ENCODE measurements at places on chromosomes 12 and 14.

DNA sequence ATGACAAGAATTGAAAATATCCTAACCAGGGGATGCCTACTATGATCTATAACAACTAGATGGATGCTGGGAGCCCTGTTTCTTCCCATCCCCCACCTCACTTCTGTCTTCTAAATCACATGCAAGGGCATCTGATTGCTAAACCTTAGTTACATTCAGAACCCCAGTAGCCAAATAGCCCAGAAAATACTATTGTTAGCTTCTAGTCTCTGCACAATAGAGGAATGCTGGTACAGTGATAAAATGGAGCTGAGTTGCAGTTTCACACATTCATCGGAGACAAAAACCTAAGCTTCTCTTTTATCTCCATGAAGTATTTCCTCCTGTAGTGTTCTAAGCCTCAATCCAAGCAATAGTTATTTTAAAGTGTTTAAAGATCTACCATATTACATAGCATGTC, 942.9 kb downstream of the RPS29 start:
- DNase-seq = no peak

DNA sequence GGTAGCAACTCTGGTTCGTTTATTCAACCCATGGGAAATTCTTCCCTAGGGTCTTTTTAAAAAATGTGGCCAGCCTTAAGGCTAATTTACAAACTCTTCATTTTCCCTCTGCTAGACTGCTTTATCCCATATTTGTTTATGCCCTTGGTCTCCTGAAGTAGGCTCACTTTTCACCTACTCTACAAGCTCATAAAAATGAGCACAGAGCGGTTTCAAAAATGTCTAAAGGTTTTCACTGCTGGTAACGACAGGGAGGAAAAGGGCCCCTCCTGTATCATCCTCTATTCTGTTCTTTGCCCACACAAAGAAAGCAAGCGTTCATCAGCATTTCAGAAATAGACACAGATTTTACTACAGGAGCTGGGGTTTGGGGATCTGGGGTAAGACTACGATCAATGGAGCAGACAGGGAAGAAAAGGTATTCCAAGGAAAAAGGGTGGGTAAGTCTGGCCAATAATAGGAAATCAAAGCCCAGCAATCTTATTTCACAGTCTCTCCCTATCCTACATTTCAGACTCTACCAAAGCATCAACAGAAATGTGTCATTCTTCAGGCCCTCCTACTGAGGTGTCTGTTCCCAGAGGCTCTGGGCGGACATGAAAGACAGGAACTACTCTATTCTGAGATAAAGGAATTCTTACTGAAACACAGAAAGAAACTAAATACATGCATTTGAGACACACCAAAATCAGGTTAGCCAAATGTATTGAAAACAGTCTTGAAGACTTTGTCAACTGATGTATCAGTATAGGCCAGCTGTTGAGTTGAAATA, 86.4 kb downstream of the SPPL3 start:
- DNase-seq = no peak

DNA sequence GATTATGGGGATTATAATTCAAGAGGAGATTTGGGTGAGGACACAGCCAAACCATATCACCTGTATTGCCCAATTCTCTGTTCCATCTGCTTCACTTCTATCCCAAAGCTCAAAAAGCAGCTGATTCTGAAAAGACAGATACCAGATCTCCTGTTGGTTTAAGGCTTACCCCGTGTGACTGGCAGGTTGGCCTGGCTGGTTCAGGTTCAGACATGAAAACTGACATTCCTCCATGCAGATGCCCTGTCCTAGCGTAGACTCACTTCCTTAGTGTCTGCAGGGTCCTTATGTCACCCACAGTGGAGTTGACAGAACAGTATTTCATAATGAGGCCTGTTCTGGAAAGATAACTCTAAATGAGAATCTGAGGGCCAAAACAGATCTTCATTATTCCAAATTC, 61.1 kb upstream of the FLRT2 start:
- no peak for DNase-seq

DNA sequence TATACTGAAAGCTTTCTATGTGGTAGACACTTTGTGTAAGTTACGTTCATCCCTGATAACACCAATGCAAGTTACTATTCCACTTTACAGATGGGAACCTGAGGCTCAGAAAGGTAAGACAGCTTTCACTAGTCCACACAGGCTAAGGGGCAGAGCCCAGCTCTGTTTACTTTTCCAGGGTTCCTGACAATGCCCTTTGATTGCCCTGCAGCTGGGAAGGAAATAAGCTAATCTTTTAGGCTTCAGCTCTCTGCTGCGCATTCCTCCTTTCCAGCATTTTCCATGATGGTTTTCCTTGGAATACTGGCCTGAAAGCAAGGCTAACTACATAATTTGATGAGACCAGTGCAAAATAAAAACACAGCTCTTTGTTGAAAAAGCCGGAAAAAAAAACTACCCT, 185.7 kb upstream of the BTG1 start:
- DNase-seq = no peak

DNA sequence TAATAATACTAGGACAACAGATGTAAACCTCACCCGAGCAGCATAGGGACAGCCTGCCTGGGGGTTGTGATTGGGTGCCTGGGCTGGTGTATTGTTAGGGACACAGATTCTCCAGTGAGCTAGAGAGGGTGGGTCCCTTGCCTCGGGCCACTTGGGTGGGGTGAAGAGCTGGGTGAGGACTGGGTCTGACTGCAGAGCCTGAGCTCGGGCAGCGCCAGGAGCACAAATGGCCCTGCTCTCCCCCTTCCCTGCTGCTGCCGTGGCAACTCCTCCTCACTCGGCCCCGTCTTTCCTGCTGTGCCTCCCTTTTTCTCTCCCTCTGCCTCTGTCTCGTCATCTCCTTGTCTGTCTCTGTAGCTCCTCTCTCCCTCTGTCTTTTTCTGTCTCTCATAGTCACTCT, 115.4 kb downstream of the GLT1D1 start:
- no peak for DNase-seq

DNA sequence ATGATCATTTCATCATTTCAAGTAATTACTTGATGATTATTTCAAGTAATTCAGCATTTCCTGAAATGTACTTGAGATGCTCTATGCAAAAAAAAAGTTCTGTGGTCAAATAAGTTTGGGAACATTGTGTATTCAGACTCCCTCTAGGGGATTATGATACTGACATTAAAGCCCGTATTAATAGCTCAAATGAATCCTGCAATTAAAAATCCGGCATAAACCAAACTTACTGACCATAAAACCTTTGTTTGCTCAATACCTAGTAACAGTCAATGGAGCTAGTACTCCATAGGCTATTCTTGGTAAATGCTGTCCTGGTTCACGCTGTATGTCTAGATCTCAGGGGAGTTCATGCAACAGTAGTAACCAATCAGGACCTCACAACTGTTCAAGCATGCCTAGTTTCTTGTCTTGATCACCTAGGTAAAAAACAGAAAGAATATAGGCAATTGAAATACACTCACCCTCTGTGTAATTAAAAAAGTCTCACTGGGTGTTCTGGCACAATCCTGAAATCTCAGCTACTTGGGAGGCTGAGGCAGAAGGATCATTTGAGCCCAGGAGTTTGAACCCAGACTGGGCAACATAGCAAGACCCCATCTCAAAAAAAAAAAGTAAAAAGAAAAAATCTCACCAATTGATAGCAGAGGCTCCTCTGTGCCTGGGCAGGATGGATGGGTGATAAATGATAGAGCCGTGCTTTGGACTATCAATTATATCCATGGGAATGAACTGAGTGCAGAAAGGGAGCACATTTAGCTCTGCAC, 14.1 kb downstream of the ALDH1L2 start:
- no peak for DNase-seq

DNA sequence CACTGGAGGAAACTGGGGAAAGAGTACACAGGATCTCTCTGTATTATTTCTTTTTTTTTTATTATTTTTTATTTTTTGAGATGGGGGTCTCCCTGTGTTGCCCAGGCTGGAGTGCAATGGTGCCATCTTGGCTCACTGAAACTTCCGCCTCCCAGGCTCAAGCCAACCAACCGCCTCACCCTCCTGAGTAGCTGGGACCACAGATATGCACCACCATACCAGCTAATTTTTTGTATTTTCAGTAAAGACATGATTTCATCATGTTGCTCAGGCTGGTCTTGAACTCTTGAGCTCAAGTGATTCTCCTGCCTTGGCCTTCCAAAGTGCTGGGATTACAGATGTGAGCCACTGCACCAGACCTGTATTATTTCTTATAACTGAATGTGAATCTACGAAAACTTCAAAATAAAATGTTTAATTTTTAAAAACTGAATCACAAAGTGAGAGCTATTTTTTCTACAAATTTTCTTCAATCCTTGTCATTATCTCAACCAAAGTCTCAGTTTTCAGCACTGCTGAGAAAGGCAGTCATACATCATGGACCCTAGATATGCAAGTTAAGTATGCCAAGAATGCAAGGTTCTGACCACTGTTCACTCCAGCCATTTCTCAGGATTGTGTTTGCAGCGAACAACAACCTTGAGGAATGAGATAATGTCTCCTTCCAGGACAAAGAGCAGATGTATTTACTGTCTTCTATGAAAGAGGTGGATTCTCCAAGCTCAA, 2.4 kb downstream of the EAPP start:
- DNase-seq = no peak

GRCh38 chr12:89863968-89864367, 155.3 kb upstream of the ATP2B1 start:
- no peak for DNase-seq

- DNase-seq = no peak
Observed at GRCh38 chr14:38838049-38838978, 264.7 kb downstream of the SEC23A start.

- no peak for DNase-seq
Observed at GRCh38 chr12:3161861-3162260, 84.7 kb downstream of the TSPAN9 start.

DNA sequence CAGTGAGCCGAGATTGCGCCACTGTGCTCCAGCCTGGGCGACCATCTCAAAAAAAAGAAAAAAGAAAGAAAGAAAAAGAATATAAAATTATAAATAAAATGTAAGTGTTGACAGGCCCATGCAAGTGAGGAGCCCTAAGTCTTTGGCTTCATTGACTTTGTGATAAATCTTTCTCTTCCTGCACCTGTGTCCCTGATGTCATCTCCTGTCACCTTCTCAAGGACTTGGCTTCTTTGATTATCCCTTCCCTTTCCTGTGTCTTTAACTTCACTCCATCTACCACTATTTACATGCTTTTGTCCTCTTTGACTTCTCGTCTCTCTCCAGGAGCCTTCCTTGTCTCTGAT, 33.6 kb upstream of the WNK1 start:
- no peak for DNase-seq

- DNase-seq = no peak
Observed at GRCh38 chr14:98926146-98926545, 345.9 kb downstream of the BCL11B start.

DNA sequence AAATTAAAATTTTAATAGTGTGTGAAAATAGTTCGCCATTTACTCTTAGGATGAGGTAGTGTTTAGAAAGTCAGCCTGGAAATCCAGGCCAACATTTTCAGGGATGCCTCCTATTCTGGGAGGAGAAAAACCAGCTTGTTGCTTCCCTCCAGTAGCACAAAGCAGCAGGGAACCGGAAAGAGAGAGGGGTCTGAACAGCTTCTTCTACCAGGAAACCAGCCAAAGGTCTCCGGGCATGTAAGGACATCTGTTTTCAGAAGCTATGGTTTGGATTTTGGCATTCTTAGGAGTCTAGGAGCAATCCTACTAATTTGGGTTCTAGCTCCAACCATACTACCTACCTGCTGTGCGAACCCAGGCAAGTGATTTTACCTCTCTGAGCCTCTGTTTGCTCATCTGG, 85.3 kb downstream of the DPF3 start:
- no peak for DNase-seq

DNA sequence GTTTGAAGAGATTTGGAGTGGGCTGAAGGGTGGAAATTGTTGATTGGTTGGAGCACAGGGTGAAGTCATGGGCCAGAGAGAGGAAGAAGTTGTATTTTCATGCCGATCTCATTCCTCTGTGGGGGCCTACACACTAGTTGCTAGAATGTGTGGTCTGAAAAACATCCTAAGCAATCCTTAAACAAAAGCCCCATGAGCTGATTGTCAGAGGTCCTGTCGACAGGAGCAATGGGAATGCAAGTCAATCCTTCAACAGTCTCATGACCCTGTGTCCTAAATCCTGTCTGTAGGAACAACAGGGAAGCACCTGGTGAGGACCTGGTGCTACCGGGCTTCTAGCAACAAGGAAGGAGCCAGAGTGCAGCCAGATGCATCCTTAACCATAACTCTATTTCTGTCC, 324.0 kb upstream of the TMEM132C start:
- DNase-seq = no peak

DNA sequence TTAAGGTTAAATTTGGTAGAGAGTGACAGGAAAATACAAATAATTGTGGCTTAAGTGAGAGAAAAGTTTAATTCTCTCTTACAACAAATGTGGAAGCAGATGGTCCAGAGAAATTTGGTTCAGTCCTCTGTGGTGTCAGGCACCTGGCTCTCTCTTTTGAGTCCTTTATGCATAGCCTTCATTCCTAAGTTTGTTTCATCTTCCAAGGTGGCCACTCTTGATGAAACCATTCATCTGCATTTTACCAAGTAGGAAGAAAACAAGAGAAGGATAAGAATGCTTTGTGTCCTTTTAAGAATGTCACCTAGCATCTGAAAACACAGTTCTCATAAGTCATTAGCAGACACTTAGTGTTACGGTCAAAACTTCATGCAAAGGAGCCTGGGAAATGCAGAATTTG, 442.5 kb downstream of the CCER1 start:
- no peak for DNase-seq

- peak; percentile 35 for DNase-seq
Observed at GRCh38 chr14:95442633-95443021, 73.8 kb downstream of the SYNE3 start.

- DNase-seq = no peak
Observed at GRCh38 chr12:99157946-99158345, 489.6 kb upstream of the GARIN6 start.

GRCh38 chr12:132710043-132710404, 618 bp upstream of the PGAM5 start:
- DNase-seq = no peak

DNA sequence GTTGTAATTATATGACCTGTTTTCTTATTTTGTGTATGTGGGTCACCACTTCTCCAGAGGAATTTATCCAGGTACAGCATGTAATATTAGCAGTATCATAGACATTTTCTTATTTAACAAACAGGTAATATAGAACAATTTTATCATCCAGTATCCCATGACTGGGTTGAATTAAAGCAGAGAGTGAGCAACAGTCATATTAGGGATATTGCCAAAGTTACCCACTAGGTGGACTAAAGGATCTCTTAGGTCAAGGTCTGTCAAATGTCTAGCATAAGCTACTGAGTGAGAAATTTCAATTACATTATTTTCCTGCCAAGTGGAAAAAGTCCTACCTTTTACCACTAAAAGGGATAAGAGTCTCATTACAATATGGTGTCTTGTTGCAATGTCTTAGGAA, 62.1 kb upstream of the TRIM9 start:
- no peak for DNase-seq

DNA sequence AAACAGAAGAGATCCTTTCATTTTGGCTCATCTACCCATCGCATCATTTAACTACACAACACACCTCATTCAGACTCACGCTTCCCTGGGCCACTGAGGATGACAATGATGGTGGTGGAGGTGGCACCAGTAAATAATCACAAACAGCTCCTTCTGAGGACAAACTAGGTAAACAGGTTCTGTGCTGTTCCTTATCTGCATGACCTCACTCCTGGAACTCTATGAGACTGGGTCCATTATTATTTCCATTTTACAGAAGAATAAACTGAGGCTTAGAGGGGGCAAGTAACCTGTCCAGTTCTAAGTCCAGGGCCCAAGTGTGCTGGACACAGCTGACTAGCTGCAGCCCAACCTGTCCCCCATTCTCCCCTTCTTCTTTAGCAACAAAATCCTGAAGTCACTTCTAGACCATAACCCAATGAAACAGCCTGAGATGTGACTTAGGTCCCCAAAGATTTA, 50.4 kb downstream of the ITPK1 start:
- no peak for DNase-seq
